ENCODE measurements at places on chromosomes 1 and 21.

- peak; percentile 76 for DNase-seq
Measured at GRCh38 chr1:44830900-44831304, 12.2 kb downstream of the PTCH2 start.

DNA sequence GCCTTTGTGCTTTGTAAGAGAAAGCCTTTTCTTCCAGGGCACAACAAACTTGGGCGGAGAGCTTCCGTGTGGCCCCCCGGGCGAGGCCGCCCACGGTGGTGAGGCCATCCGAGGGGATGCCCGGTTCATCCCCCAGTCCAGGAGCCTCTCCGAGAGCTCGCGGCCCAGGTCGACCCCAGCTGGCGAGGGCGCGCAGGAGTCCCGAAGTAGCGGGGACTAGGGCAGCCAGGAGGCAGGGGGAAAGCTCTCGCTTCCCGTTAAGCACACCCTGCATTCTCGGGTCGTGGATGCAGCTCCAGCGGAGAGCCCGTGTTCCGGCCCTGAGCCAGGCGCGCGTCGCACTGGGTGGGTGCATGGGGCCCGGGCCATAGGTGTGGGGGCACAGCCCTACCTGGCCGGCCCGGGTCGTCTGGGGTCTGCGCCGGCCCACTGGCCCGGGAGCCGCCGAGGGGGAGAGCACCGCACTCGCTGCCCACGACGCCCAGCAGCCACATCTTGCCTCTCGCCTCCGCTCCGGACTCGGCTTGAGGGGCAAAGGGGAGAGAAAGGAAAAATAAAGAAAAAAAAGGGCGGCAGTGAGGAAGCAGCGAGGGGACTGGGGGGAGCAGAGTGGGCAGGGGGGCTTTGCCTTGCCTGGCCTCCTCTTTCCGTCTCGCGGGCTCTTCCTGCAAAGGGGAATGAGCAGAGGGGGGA is 1.8 kb downstream of the RNF220 start:
- DNase-seq, result peak; percentile 80

DNA sequence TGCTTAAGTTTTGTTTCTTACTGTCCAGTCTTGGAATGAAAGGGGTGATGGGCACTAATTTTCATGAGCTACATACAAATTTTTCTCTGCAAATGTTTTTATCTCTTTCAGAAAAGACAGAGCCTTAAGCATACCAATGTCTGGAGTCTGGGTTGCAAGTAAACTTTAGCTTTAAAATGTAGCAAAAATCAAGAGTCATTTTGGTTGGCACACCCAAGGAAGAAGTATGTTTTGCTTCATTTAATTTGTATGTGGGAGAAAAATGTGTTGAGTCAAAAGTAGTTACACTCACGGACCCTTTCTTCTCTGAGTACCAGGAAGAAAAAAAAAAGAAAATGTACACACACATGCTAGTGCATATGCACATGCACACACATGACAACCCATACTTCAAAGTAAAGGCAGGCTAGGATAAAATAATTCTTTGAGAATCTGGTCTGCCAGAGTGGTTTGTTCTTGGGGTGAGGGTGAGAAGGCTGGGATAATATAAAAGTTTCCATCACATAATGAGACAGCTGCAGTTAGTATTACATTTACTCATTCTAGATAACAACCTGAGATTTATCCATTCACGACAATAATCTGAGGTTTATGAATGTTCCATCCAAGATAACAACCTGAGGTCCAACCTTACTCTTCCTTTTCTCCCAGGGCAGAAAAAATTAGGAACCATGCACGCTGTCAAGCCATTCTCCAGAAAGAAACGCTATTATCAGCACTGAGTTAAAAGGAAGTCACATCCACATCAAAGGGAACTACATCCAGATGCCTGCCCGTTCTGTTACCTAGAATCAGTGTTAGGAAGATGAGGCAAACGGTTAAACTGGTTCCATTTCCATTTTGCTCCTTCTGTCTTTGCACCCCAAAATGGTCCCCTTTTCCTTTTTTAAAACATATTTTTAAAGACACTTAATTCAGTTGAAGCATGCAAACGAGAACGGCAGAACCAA is 9.3 kb downstream of the DPYD start:
- DNase-seq, result no peak

- no peak for DNase-seq
Measured at GRCh38 chr1:246008363-246008831, 498.7 kb downstream of the SMYD3 start.

DNA sequence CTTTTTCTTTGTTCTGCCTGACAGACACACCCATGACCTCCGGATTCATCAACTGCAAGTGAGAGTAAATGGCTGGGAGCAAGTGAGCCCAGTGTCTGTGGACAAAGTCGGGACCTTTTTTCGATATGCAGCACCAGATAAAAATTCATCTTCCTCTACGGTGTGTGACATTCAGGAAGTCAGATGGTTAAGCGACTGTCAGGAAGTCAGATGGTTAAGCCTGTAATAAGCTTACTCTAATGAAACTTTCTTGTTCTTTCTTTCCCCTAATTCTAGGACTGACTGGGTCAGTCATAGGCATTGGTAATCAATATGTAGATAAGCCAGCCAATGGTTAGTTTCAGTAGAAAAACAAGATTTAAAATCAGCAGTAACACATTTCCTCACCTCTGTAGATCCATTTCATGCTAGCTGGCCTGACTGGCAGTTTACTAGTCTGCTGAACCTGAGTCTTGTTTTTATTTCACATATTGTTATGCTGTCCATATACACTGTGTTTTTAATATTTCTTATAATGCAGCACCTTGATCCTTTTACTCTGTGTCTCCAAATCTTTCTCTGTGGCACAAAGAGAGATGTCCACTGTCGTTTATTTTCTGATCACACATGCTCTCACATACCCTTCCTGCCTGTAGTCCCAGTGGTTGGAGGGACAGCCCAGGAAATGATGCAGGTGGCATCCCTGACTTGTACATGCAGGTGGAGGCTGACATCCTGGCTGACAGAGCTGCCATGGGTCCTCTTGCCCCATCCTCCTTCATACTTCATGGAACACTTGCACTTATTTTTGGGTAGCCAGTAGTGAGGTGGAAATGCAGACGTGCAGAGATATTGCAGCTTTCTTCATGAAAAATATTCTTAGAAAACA is 115.8 kb downstream of the VPS13D start:
- no peak for DNase-seq

GRCh38 chr1:26162220-26162709 is 3.4 kb downstream of the FAM110D start:
- no peak for DNase-seq

- no peak for DNase-seq
Measured at GRCh38 chr1:167856711-167857418, 57.1 kb downstream of the ADCY10 start.

DNA sequence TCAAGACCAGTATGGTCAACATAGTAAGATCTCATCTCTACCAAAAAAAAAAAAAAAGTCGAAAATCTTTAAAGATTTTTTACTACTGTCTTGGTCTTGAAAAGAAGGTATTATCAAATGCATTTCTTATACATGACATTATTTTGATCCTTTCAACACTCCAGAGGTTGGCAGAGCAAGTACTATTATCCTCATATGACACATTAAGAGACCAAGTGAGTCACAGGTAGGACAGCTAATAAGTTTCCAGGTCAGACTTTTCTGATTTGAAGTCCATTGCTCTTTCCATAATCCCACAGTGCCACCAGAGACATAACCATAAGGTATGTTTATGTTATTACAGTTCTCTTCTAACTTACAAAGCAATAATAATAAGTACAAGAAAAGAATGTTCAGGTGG is 15.2 kb downstream of the DBT start:
- no peak for DNase-seq

DNA sequence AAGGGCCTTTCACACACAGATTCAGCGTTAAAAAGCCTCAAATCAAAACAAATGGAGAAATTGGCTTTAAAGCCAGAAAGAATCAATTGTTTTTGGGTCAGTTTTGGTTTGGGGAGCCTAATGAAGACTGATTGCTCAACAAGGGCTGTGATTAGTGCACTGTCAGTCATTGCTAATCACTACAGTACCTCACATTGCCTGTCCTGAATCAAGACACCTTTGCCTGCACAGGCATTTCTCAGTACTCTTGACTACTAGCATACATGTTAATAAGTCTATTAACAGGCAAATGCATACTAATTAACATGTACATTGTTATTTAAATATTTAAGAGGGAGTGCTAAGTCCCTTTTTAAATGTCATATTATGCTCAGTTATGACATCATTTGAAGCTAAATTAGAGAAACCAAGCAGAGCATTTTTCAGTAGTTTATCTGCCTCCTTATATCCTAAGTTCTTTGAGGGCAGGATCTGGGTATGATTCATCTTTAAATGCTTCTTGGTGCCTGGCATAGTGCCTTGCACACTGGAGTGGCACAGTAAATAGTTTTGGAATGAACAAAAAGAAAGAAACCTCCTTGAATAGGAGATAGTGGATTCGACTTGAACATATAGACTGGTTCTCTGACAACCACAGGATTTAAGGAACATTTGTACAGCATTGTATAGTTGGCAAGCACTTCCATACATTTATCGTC is 25.8 kb upstream of the CCN1 start:
- no peak for DNase-seq

DNA sequence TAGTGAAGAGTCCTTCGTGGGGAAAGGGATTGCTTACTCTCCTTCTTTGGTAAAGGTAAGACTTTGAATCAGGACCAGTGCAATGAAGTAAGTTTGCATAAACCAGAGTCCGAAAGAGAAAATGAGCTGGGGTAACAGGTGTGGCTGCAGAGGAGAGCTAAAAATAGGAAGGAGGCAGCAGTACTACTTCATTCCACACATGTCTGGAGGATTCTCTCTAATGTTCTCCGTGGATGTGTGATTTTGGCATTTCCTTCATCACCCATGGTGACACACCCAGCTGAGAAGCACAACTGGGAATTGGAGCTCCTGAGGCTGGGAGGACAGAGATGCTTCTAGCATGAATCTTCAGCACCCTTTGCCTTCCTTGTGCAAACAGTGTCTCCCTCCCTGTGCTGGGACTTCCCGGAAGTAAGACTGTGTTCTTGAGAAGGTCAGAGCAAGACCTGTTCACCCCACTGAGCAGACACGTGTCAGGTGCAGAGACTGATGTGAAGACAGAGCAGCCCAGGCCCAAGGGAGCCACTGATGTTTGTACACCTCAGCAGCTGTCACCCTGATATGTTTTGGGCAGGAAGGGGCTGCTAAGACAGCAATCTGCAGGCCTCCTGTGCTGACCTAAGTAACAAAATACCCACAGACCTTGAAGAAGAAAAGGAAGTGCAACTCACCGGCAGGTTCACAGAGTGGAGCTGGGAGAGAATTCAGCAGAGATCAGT is 13.3 kb downstream of the FCRL1 start:
- DNase-seq, result no peak

DNA sequence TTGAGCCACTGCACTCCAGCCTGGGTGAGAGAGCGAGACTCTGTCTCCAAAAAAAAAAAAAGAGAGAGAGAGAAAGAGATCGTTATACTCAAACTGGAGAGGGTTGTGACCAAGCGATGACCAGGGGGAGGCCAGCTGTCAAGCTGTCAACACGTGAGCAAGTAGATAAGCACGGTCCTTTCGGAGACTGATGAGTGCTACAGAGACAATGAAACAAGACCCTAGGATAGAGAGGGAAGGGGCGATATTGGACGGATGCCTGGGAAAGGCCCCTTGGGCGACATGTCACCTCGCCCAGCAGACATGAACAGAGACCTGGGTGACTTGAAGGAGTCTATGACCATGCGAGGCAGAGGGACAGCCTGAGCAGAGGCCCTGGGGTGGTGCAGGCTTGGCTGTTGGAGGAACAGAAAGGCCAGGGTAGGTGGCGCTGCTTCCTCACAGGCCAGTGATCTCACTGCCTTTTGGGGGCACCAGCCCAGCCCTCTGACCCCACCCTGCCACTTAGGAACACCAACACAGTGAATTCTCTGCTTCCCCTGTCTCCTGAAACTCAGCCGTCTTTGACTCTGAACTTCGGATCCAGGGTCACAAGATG is 100.8 kb upstream of the IFFO2 start:
- no peak for DNase-seq

- DNase-seq, result no peak
Measured at GRCh38 chr1:114063544-114063943, 84.3 kb downstream of the OLFML3 start.

DNA sequence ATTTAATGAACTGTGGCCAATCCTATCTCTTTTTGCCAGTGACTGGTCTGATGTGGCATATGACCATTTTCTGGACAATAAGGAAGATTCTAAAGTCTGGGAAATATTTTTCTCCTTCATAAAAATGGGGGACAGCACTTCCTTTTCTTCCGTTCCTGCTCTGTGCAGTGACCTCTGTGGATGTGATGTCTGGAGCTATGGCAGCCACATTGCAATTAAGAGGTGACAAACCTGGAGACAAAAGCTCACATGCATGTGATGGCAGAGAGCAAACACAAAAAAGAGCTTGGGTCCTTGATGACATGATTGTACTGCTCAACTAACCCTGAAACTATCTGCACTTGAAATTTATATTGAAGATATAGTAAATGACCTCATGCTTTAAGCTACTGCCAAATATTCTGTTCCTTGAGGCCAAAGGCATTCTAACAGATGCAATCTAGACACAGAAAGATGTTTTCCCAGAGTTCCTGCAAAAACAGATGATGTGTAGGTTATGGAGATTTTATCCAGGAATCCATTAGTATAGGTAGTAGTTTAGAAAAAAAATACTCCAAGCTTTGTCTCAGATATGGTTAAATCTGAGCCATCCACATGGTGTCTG is 2.2 kb upstream of the MAGI3 start:
- DNase-seq, result no peak

DNA sequence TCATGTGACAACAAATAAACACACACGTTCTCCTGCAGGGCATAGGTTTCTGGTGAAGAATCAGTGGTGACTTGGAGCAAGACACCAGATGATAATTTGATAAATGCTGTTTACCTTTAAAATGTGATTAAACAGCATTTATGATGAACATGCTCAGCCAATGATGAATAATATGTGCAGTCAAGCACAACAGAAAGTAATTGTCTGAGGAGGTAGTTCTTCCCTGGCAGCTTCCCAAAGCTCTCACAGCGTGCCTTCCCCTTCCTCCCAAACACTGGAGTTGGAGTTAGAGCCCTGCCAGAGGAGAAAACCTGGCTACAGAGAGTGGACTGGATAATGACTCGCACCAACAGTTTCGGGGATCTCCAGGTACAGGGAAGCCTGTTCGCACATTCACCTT is 463.5 kb downstream of the SMYD3 start:
- no peak for DNase-seq

GRCh38 chr1:66583021-66583420 is 49.1 kb downstream of the SGIP1 start:
- no peak for DNase-seq

- no peak for DNase-seq
Measured at GRCh38 chr1:244137725-244138124, 86.6 kb downstream of the ZBTB18 start.
